ENCODE measurements at places on chromosomes 7 and 10.

- DNase-seq: no peak
Observed at GRCh38 chr7:91636129-91636724, 244.3 kb downstream of the MTERF1 start.

DNA sequence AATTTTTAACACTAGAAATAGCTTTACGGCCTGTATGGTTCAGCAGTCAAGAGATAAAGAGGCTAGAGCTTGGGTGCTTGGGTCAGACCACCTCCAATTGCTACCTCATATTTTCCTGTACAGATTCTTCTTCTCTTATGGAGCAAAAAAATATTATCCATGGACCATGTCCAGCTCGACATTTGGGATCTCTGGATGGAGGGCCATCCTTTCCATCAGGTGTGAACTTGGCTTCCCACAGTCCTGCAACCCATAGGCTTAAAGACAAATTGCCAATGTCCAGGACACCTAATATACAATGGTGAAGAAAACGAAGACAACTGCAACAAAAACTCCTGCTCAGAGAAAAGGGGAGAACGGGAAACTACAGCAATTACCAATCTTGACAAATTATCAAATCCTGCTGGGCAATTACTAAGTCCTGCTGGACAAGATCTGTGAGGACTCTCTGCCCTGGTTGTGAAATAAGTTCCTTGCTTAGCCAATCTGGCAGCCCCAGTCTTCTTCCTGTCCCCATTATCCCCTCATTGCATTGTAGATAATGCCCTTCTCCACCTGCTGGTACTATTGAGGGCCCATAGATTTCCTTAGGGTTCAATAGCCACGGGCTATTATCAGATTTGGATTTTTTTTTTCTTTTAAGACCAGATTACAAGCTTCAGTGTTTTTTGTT lies 42.0 kb upstream of the BRAF start:
- DNase-seq: no peak

GRCh38 chr10:124691421-124692099 lies 52.6 kb downstream of the FAM53B start:
- DNase-seq: no peak

GRCh38 chr7:74092964-74093471 lies 9.4 kb downstream of the LIMK1 start:
- no peak for DNase-seq

- no peak for DNase-seq
Observed at GRCh38 chr7:1430056-1430845, 29.0 kb downstream of the MICALL2 start.

GRCh38 chr10:104485632-104486031 lies 132.0 kb downstream of the CFAP58 start:
- no peak for DNase-seq

DNA sequence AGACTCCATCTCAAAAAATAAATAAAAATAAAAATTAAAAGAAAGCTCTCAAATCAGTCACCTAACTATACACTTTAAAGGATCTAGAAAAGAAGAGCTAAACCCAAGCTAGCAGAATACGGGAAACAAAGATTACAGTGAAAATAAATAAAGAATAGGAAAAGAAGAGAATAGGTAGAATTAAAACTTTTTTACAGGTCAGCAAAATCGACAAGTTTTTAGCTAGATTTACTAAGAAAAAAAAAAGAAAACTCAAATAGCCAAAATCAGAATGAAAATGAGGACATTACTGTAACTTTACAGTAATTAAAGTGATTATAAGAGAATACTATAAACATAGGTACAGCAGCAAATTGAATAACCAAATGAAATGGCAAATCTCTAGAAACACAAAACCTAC lies 51.5 kb upstream of the RABGEF1 start:
- DNase-seq: no peak

DNA sequence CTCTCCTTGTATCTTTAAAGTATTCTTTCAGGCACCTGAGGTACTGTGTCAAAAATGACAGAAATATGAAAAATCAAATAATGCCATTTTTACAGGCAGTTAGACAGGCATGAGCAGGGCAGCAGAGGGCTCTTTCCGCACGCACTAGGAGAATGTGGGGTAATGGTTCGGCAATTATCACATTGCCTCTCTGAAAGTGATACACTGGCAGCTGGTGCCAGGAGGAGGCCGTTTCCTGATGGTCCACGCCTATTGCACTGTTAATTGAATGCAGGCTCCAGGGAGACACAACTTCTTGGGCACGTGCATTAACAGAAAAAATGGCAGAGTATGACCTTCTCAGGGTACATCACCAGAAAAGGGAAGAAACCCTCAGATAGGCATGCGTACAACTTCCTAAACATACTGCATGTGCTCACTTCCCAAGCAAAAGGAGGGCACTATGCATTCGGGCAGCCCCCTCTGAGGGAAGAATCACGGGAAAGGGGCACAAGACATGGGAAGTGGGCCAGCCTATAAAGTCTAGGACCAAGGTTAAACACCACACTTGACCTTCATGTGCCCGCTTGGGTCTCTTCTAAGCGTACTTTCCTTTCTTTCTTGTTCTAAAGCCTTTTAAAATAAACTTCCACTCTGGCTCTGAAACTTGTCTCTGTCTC lies 161.7 kb downstream of the TNS3 start:
- DNase-seq: no peak

DNA sequence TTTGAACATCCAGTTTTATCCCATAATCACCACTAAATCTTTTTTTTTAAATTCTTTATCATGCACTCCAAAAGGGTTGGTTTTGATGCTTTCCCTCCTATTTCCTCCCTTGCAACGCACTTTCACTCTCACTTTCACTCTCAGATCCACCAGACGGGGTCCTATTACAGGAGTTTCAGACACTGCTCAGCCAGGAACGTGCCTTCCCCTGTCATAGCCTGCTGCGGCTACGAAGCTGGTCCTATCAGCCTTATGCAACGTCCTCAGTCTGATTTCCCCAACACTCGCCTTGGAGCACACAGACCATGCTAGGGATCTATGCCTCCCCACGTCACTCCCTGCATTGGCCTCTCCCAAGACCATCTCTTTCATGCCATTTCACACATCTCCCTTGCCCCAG lies 23.4 kb downstream of the ZPBP start:
- no peak for DNase-seq

- no peak for DNase-seq
Observed at GRCh38 chr10:79224263-79224949, 122.9 kb upstream of the PPIF start.

DNA sequence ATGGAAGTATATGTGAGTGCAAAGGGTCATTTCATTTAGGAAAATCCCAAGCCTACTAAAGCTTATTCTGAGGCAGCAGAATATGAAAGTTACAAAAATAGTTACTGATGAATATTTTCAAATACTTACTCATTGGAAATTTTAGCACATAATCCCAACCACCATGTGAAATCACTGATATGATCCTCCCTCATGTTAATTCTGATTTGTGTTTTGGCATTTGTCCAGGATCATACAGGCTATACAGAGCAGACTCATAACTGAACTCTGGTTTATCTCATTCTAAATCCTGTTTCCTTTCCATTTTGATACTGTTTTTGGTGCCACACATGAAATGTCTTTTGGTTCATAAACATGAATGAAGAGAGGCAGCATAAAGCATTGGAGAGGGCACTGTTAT lies 3.4 kb upstream of the FAM24B start:
- no peak for DNase-seq

DNA sequence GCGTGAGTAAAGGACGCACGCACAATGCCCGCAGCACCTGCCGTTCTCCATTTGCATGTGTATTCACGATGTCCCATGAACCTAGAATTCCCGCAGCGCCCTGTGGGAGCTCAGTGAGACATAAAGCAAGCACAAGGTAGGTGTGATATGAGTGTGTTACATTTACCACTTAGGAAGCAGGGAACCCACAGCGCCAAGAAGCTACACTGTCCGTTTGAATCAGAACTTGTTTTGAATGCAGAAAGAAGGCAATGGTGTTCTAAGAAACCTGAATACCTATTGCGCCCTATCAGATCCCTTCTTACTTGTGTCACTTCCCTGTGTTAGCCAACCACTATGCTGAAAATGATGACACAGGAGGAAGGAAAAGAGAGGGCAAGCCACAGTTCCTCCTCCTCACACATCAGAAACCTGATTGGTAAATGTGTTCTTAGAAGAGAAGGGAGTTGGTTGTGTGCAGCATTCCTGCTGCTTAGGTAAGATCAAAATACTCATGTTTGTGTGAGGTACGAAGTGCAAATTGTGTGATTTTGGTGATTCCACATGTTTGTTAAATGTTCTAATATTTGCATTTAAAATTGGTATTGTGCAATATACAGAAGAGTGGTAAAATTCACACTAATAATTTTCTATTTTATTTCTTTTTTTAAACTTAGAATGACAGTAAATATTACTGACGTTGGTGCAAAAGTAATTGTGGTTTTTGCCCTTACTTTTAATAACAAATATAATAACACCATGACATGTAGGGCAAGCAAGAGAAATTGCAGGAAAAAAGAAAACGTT lies 185.4 kb downstream of the SEC23IP start:
- peak; percentile 43 for DNase-seq

- DNase-seq: peak; percentile 86
Observed at GRCh38 chr10:58334817-58335305, at the start of gene UBE2D1. TSS of gene UBE2D1 (plus strand) at chr10:58335006. CDS start at chr10:58335202, 196 bp downstream.

DNA sequence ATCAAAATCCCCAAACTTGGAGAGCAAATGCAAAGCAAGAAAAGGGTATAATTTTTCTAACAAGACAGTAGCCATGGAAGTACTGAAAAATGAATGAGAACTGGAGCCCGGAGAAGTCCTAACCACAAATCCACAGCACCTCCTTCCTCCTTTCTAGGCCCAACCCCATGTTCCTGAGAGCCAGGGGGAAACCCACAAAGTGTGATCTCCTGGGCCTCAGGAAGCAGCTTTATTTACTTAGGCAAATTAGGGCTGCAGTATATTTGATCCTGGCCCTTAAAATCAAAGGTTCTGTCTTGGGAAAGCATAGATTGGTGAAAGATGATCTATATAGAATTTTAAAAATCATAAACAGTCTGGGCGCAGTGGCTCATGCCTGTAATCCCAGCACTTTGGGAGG lies 103.0 kb downstream of the DOCK4 start:
- no peak for DNase-seq

GRCh38 chr7:30988351-30989005 lies 24.7 kb downstream of the GHRHR start:
- DNase-seq: peak; percentile 45

DNA sequence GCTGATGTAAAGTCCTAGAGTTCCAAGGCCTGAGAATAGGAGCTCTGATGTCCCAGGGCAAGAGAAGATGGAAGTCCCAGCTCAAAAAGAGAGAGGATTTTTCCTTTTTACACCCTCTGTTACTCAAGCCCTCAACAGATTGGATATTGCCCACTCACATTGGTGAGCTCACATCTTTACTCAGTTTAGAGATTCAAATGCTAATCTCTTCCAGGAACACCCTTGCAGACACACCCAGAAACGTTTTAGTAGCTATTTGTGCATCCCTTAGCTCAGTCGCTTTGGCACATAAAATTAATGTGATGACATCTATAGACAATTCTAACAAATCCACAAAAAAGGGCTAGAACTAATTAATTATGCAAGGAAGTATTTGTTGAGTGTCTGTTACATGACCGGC lies 27.1 kb downstream of the ARMC3 start:
- DNase-seq: no peak

- no peak for DNase-seq
Observed at GRCh38 chr7:42930889-42931288, 1.1 kb downstream of the PSMA2 start.

DNA sequence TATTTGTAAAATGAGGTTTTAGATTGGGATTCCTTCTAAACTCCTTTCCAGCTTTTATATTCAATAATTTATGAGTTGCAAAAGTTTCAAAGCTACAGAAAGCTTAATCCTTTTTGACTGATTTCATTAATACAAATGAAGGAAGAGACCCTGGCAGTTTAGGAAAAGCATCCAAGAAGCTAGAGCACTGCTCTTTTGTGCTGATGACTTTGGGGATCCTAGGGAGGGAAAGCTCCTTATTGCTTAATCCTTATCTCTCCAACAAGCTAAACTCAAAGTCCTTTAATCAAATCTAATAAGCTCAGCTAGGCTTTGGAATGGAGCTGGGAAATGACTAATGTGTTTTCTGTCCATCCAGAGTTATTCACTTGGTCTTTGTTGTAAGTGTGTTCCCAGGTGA lies 285.4 kb downstream of the ACTR3B start:
- no peak for DNase-seq

DNA sequence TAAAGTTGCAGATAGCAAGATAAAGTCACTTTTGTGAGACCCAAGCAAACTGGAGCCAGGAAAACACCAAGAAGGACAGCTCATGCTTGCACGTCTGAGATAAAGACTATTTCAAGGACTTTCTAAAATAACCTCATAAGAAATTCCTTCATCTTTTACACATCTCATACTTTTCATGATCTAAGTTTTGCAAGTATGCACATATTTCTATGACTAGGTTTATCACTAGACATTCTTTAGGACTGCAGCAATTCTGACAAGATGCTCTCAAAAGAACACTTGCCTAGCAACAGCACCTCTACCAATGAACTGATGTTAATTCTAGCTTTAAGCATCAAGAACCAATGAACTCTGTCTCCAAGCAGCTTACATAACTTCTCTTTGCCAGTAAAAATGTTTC lies 457.6 kb downstream of the SEMA3D start:
- peak; percentile 20 for DNase-seq

- no peak for DNase-seq
Observed at GRCh38 chr7:69651101-69651590, 52.9 kb downstream of the AUTS2 start.

DNA sequence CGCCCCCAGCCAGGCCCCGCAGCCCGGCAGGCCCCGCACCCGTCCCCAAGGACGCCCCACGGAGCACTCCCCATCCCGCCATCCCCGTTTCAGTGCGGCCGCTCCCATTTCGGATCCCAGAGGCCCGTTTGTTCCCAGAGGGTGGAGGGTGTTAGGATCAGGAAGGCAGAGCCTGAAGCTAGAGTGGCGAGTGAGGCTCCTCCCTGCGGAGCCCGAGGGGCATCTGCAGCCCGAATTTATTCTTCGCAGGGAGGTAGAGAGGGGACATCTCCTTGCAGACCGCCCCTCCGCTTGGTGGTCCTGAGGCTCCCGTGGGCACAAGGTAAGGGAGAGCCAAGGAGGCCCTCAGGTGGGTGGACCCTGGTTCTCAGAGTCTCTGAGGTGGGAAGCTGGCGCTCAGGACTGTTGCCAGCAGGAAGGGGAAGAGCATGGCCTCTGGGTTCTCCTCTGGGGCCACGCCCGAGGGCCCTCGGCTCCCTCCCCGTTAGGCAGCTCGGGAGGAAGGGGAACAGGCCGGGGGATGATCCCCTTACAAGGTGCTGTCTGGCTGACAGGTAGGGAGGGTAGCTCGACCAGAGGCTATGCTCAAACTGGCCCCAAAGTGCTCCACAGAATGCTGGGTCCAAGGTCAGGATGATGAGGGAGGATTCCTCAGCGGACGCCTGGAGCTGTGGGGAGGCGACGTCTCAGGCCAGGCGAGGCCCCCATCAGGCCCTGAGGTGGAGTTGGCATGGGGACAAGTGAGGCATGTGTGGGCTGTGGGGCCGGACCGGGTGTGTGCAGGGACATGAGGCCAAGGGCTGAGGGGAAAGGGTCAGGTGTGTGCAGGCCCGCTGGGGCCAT lies 17.4 kb downstream of the POLL start:
- no peak for DNase-seq

GRCh38 chr7:497946-498655 lies 21.5 kb downstream of the PDGFA start:
- no peak for DNase-seq
